ENCODE measurements at places on chromosomes 7 and 10.

DNA sequence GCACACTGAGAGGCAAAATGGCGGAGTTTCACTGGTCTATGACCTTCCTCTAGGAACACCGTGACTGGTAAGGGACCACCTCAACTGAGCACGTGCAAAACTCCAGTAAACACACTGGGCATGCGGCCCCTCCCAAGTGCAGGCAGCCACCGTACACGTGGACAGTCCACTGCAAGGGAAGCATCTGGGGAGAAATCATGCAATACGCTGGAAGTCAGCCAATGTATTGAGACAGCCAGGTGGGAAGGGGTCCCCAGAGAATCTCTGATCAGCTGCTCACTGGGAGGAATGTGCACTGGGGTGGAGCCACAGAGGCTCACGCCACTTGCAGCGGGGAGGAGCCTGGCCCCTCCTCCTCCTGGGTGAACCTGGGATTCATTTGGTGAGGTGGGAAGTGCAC, 49.3 kb downstream of the CFAP46 start:
- DNase-seq, result no peak

- no peak for DNase-seq
These were observed 284.4 kb downstream of the IPMK start for GRCh38 chr10:57983281-57983791.

GRCh38 chr10:78404296-78404695, 370.6 kb downstream of the RPS24 start:
- no peak for DNase-seq

DNA sequence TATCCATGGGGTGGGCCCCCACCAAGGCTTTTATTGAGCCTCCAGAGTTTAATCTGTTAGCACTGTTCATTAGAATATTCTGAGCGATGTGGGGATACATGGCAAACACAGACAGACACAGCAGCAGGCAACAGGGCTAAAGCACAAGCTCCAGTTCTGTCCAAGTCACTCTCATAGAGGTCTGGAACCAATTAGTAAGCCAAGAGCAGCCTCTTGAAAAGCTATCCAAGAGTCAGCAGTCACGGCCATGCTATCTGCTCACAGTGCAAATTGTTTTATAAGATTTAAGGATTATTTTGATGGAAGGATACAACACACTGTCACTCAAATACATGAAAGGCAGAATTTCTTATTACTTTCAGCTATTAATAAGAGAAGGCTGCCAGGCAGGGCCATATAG, 86.4 kb upstream of the DGKB start:
- no peak for DNase-seq

- peak; percentile 65 for DNase-seq
These were observed 13.1 kb upstream of the ARPC1A start for GRCh38 chr7:99312316-99313203.

GRCh38 chr7:135512135-135512887, 2.4 kb upstream of the CNOT4 start:
- peak; percentile 61 for DNase-seq

GRCh38 chr7:92115821-92116220, 18.5 kb downstream of the CYP51A1 start:
- no peak for DNase-seq

- no peak for DNase-seq
These were observed 124.1 kb upstream of the LAMB4 start for GRCh38 chr7:108254259-108254658.

GRCh38 chr10:15331461-15331860, 39.6 kb downstream of the FAM171A1 start:
- DNase-seq, result no peak

DNA sequence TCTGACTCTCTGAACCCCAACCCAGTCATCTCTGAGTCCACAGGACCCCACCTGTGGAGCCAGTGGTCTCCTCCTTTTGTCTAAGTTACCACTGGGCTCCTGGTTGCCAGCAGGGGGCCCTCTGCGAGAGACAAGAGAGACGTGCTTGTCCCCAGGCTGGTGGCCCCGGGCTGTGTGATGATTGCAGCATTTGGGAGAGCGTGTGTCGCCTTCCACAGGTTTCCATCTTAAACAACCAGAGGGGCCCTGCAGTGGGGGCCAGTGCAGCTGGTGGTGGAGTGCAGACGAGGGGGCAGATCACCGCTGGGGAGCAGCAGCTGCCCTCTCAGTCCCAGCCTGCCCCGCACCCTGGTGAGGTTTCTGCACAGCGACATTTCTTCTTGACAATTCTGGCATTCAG, 122.4 kb upstream of the PPP2R2D start:
- no peak for DNase-seq

GRCh38 chr10:3584926-3585784, 199.9 kb downstream of the KLF6 start:
- DNase-seq, result no peak

DNA sequence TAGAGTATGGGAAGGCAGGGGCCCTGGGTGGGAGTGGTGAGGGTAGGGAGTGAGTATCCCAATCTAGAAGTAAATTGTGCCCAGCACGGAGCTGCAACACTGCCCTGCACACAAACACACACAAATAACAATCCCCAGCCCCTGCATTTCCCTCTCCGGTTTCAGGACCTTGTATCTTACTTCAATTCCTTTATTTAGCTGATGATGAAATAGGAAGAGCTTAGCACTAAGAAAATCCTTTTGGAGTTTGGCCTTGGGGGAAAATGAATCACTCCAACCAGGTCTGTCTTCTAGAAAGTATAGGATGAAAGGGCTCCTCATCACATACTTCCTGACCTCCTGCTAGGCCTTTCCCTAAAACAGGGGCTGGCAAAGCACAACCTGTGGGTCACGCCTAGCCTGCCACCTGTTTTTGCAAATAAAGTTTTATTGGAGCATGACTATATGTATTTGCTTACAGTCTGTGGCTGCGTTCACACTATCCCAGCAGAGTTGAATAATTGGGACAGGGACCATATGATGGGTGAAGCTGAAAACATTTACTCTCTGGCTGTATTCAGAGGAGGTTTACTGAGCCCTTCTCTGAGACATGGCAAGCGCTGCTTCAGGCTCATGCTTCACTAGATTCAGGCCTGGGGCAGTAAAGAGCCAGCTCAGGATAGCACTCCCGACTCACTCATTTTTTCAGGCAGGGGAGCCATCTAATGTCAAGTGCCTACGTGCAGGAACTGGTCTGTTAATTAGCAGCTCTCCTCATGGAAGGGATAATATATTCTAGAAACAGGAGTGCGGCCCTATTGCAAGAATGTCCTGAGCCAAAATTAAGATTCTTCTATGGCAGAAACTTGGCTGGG, 111.0 kb downstream of the EGFR start:
- DNase-seq, result no peak

- DNase-seq, result peak; percentile 31
These were observed 217.4 kb upstream of the KLF14 start for GRCh38 chr7:130951303-130951975.

GRCh38 chr7:122199171-122199570, 55.1 kb upstream of the AASS start:
- DNase-seq, result no peak

DNA sequence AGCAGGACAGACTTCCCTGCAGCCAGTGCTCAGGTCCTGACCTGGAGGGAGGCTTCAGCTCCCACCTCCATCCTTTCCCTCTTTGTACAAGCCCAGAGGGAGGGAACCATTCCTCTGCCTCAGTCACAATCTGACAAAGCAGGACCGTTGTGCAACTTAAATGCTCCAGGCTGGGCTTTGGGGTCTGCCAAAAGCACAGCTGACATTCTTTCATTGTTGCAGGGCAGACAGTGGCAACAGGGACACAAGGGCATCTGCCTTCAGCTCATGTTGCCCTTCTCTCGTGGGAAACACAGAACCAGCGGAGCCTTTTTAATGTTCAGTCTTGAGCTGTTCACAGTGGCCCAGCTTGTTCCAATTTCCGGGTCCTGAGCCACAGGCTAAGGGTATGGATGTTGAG, 155.7 kb upstream of the TNS3 start:
- no peak for DNase-seq

DNA sequence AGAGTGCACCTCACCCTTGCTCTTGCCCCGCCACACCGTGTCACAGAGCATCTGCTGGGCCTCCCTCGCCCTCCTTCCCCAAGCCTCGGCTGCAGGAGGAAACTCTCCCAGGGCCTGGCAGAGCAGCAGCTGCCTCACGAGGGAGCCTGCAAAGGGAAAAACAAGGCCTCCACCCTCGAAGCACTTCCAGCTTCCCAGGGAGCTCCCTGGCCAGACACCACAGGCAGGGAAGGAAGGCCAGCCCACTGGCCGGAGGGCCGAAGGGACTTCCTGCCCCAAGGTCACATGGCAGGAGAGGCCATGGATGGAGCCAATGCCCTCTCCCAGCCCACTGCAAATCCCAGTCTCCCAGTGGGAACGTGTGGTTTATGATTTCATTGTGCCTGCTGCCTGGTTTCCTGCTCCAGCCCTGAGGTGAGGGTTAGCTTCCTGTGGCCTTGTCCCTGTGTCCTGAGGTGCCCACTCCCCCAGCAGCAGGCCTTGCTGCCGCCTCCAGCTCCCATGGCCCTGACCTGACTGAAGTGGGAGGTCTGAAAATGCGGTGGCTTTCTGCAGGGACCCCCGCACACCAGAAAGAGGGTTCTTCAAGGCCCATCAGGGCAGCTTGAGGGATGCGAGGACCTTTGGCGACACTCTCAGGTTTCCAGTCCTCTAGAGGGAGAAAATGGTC, 100.5 kb upstream of the PPIF start:
- no peak for DNase-seq

- no peak for DNase-seq
These were observed 37.6 kb downstream of the CPED1 start for GRCh38 chr7:121026159-121026558.

GRCh38 chr7:100895956-100896731, 456 bp upstream of the ACHE start:
- no peak for DNase-seq

GRCh38 chr10:45480294-45480693, 106.3 kb downstream of the ALOX5 start:
- DNase-seq, result no peak

DNA sequence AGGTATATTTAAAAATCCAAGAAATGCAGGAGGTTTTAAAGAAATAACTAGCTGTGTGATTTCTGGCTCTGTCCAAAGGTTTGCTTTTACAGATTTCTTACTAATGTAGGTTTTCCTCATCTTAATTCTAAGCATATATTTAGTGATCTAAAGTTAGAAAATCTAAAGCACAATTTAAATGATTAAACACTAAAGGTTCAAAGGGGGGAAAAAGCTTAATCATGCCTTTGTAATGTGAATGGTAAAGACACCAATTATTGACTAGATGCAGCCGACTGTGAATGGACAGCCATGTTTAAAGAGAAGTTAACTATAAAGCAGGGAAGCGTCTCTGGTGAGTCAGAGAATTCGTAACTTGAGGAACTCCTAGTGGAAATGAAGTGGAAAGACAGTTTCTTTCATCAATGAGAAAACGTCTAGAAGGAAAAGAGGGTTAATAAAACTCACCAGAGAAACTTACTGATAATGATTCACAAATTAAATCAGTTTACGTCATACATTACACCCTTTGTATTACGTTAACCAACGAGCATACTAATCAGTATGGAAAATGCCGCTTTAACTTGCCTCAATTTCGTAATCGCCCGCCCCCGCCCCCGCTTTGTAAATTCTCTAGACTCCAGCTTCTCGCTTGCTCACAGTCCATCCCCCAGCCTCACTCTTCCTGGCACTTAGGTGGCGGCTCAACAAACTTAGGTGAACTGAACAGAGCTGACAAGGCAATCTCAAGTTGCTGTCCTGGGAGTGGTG, 1.1 kb upstream of the HBP1 start:
- peak; percentile 39 for DNase-seq

GRCh38 chr10:127456122-127456521, 93.0 kb upstream of the NPS start:
- no peak for DNase-seq

- no peak for DNase-seq
These were observed 41.6 kb upstream of the FHIP2A start for GRCh38 chr10:114779803-114780576.

DNA sequence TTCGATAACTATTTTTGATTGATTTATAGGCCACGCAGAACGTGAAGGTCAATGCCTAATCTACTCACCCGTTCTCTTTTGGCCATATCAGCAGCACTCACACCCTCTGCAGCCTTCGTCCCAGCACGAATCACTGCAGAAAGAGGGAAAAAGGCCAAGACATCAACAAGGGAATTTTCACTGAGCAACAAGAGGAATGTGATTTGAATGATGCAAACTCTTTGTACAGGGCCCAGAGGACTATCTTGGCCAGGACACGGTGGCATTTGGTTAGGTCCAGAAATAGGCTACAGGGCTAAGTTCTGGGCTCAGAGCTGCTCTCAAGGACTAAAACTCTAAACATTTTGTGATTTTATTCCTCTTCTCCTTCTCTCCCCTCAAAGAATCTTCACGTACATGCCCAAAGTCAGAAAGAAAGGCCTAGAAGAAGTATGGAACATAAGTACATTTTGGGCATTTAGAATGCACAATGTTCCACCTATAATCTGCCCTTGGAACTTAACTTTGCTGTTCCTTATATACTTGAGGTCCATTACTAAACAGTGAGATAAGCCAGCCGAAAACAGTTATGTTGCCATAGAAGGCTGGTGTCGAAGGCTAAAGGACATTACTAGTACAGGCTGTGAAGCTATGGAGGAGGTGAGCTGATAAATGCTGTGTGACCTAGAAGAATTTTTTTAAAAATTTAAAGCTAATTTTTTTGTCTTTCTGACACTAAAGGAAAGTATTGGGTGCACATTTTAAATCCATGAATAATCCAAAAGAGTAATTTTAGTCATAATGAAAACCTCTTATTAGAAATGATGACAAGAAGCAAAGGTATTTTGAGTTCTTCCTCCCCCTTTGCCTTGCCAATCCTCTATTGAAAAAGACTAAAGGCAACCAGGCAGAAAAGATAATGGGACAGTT, 20.0 kb downstream of the RBM28 start:
- no peak for DNase-seq
